ENCODE measurements at places on chromosomes 7 and 10.

GRCh38 chr10:119456435-119456810 lies 86.1 kb downstream of the RGS10 start:
- DNase-seq = no peak

GRCh38 chr7:33040803-33041516 lies 21.6 kb downstream of the NT5C3A start:
- DNase-seq = peak; percentile 60

GRCh38 chr10:112409755-112410154 lies 35.8 kb downstream of the ACSL5 start:
- no peak for DNase-seq

- no peak for DNase-seq
Observed at GRCh38 chr7:110534241-110534931, 556.5 kb upstream of the LRRN3 start.

DNA sequence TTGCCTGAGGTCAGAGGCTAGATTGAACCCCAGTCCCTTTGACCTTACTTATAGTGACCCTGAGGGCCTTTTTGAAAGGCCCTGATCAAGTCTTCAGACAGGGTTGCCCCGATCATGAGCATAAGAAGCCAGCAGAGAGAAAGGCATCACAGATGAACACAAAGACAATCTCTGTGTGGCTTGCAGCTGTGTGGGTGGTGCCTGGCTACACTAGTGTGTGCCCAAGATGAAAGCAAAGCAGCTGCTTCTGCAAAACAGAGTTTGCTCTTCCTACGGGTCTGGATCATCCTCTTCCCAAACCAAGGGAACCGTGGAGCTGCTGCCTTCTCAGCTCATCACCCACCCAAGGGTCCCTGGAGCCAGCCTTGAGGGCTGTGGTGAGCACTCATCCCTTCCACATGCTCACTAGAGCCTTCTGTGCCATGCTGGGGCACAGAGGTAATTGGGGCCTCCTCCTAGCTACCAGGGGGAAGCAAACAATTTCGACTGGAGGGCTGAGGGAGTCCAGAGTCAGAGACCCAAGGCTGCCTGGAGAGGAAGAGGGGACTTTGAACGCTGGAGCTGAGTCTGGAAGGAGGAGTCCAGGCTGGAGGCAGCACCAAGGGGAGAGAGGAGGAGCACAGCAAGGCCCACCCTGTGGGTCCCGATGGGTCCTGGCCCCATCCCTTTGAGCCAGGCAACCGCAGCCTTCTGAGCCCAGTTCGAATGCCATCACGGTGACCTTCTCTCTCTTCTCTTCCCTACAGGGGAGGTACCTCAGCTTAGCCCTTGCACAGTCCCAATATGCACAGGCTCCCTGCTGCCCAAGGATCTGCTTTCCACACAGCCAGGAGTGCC lies 42.3 kb downstream of the ANTXRL start:
- no peak for DNase-seq

GRCh38 chr7:102431617-102432298 lies 1.6 kb upstream of the ORAI2 start:
- DNase-seq = peak; percentile 68

DNA sequence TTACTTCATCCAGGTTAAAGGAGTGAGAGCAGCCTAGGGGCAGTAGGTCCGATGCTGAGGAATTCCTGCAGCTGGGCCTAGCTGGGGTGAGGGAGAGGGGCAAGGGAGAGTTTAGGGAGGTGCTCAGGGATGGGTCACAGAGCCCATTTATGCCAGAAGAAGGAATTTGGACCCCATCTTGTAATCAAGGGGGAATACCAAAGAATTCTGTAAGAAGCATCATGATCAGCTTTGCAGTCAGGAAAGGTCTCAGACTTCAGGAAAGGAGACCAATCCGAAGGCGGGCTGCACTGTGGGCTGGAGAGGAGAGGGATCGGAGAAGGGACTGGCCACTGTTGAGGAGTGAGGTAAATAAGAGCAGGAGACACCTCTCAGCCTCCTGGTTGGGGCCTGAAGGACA lies 566.6 kb upstream of the MGMT start:
- no peak for DNase-seq

- DNase-seq = no peak
Observed at GRCh38 chr7:66170309-66171231, 34.6 kb upstream of the TPST1 start.

DNA sequence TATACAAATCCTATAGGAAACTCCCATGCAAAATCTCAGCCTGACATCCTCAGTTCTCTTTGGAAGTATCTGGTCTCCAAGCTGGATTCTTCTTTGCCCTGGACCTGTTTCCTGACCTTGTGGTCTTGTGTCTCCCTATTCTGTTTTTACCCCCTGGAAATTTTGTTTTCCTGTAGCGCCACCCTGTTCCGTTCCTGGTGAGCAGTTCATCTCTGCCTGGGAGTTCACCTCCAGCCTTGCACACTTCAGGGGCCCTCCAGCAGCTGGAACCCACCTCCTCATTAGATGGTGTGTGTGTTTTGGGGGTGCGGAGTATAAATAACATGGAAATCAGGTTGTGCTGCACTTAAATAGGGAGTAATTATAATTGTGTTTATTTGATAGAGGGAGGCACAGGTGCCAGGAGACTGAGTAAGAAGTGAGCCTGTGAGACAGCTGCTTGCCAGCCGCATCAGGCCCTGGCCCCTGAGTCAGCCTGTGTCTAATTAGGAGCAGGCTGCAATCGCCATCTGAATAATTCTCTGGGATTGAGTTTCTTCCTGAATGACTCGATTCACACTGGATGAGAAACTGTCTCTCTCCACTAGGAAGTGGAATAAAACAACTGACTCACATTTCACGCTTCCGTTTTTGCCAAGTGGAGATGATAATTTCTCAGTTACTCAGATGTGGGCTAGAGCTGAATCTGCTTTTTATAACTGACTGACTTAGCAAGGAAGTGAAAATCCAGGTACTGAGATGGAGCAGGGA lies 69.4 kb upstream of the HECTD2 start:
- no peak for DNase-seq

GRCh38 chr7:14836571-14837189 lies 65.9 kb downstream of the DGKB start:
- no peak for DNase-seq

DNA sequence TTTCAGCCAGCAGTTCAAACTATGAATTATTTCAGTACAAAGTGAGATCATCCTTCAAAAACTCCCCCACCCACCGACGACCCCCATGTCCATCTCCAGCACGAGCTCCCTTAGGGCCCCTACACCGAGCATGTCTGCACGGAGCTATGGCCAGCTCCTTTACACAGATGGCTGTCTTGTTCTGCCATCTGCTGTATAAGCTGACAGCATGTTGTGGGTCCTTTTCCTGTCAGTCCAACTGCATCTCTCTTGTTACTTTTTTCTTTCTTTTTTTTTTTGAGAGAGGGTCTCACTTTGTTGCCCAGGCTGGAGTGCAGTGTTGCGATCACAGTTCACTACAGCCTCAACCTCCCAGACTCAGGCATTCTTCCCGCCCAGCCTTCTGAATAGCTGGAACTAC lies 21.6 kb downstream of the NPC1L1 start:
- DNase-seq = no peak

DNA sequence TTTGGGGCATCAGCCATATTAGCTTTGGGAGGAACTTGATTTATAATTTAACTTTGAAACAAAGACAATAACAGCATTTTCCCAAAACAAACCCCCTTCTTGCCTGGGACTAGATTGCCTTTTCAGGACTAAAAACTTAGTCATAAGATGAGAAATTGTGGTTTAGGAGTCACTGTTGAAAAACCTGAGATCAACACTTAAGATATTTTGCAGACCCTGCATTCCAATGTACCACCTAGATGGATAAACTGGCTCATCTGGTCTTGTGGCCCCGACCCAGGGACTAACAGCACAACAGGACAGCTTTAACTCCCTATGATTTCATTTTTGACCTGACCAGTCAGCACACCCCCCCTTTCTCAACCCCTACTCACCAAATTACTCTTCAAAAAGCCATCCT lies 1165.4 kb downstream of the XPNPEP1 start:
- no peak for DNase-seq

DNA sequence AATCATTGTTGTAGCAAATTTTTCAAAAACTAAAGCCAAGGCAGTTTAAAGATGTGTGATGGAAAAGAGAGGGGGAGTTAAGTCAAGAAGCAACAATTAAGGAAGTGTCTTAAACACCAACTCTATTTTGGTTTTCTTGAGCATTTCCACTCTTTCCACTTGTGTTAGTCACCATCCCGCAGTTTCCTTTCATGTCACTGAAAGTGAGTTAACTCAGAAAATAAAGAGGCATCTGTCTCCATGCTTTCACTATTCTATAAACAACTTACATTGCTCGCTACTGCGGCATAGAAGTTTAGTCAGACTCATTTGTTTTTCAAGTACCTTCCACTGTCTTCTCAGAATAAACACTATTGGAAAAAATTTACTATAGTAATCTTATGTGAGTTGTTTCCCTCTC lies 284.9 kb upstream of the SEMA3D start:
- DNase-seq = no peak

DNA sequence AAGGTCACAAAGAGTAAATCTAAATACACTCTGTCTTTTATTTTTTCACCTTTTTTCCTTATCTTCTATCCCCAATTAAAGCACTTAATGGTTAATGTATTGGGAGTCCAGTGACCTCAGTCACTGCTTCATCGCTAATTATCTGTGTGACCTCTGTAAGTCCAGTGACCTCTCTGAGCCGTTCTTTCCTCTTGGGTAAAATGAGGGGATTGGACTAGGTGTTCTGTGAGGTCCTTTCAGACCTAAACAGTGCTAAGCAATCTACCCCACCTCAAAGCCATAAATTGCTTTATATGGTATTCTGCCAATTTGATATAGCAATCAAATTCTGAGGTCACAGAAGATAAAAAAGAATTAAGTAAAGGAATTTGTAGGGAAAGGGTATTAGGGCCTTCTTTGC lies 3.9 kb upstream of the SFMBT2 start:
- no peak for DNase-seq

DNA sequence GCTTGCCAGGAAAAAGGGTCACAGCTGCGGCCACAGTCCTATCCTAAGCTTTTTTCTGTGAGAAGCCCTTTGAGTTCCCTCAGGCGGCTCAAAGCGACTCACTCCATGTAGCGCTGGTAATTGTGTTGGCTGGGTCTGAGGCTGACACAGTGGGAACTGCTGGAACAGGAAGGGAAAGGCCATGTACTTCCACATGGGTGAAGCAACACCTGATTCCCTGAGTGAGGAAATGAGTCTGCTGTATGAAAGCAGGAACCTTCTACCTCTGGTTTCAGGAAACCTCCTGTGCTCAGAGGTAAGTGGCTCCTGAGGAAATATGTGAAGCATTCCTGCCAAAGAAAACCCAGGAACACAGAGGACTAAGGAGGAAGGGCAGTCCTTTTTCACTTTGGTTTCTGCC lies 734.6 kb upstream of the SORCS1 start:
- no peak for DNase-seq

DNA sequence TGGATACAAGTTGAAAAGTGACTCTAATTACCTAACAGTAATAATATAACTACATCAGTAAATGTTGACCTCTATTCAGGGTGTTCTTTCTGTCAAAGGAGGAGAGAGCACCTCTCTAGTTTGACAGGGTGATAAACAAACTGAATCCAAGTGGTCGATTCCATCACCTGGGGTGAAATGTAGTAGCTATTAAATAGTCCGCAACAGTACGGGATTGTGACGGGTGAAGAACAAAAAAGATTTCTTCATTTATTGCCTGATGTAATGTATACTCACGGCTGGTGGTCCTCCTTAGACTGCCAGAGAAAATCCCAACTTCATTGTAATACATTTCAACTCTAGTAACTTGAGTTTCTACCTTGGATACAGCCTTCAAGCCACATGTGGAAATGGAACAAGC lies 292.5 kb upstream of the CELF2 start:
- DNase-seq = no peak

Data from activated CD4-positive, alpha-beta T cell treated with anti-CD3 and anti-CD28 coated beads, Interleukin-2, amount 50 U/mL, for 1 hour (primary cell).